ENCODE measurements at places on chromosomes 11 and 22. TPM values are rescaled to one million over a fixed set of nuclear protein-coding genes. Genes with fewer than 3 reads are reported as not detected.

- no peak for DNase-seq
Observed at GRCh38 chr11:109130910-109131309, 291.1 kb upstream of the C11orf87 start.

- DNase-seq, result no peak
Observed at GRCh38 chr11:5300251-5300650, 1.5 kb downstream of the OR51B4 start.

DNA sequence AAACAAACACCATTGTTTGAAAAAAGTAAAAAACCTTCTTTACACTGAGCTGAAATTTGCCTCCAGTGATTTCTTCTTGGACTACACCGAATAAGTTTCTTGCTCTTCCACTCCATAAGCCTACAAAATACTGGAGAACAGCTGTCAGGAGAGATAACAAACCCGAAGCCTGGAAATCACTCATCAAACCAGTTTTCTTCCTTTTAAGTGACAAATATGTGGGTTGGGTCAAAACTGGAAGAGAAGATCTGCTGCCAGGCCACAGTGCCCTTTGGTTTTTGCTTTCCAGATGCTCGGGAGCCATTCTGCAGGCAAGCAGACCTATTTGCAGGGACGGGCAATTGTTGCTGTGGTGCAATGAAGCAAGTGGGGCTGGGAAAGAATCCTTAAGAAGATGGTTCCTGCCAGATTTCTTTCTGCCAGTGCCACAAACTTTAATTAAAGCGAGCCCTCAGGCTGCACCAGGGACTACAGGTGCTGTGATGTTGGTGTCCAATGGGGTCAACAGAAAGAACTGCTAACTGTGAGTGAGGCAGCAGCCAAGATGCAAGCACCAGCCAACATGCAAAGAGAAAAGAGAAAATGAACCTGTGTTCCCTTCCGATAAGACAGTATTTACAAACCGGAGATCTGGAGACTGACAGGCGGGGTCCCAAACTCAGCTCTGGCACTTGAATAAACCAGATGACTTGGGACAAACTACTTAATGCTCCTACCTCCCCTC lies 44.8 kb upstream of the SMCO4 start:
- no peak for DNase-seq

DNA sequence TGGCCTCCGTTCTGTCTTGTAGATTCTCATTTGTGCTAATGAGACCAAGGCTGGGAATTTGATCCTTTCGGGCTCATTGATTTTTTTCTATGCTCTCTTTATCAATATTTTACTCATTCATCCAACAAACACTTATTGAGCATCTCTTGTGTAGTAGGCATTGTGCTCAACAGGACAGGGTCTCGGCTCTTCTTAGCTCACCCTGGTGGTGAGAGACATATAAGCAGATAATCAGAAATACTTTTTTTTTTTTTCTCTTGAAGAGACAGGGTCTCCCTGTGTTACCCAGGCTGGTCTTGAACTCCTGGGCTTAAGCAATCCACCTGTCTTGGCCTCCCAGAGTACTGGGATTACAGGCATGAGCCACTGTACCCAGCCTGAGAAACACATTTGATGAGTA lies 48.0 kb upstream of the SLC5A1 start:
- no peak for DNase-seq

GRCh38 chr11:47327025-47327424 lies 25.5 kb downstream of the MYBPC3 start:
- no peak for DNase-seq

- peak; percentile 93 for DNase-seq
Observed at GRCh38 chr11:60951904-60952741, at the start of gene SLC15A3. SLC15A3 (minus strand) TSS chr11:60952176; CDS start chr11:60951551, 625 bp downstream.

- DNase-seq, result no peak
Observed at GRCh38 chr22:35604621-35605368, 12.3 kb downstream of the MB start.

DNA sequence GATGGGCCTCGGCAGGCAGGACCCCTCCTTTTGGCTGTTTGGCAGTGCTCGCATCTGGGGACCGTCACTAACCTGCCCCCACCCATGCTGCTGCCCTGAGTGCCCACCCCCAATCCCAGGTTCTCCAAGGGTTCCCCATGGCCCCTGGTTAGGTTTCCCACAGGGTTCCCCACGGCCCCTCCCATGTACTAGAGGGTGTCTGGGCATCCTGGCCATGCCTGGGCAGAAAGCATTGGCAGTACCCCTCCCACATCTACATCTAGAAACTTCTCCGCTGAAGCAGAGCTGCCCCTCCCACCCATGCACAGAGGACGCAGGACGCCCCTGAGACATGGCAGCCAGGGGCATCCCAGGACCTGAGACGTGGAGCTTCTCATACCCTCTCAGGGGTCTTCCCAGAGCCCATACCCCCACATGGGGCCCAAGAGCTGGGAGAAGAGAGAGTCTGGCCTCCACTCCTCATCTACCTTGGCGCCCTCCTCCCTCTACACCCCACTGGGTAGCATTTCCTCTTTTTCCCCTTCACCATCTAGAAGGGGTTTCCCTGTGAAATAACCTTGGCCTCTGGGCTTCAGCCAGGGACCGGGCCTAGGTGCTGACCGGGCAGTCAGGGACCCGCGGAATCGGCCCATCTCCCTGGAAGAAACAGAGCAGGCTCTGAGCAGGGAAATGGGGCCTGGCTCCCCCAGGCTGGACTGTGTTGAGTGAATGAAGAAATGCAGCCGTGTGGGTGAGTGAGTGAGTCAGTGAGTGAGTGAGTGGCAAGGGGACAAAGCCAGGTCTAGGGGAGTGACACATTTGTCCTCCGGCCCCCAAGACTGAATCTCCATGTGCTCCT lies 987.3 kb downstream of the BRD1 start:
- no peak for DNase-seq

DNA sequence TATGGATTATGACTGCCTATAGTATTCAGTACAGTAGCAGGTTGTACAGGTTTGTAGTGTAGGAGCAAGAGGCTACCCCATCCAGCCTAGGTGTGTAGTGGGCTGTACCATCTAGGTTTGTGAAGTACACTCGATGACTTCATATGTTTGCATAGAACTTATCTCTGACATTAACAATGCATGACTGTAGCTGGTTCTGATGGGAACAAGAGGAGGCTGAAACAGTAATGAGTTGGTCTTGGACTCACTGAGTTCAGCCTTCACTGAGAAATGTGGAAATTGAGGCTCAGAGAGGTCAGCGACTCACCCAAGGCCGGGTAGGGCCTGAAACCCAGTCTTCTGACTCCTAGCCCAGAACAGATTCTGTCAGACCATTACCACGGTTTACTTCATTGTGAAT lies 13.0 kb downstream of the MYO7A start:
- DNase-seq, result no peak

DNA sequence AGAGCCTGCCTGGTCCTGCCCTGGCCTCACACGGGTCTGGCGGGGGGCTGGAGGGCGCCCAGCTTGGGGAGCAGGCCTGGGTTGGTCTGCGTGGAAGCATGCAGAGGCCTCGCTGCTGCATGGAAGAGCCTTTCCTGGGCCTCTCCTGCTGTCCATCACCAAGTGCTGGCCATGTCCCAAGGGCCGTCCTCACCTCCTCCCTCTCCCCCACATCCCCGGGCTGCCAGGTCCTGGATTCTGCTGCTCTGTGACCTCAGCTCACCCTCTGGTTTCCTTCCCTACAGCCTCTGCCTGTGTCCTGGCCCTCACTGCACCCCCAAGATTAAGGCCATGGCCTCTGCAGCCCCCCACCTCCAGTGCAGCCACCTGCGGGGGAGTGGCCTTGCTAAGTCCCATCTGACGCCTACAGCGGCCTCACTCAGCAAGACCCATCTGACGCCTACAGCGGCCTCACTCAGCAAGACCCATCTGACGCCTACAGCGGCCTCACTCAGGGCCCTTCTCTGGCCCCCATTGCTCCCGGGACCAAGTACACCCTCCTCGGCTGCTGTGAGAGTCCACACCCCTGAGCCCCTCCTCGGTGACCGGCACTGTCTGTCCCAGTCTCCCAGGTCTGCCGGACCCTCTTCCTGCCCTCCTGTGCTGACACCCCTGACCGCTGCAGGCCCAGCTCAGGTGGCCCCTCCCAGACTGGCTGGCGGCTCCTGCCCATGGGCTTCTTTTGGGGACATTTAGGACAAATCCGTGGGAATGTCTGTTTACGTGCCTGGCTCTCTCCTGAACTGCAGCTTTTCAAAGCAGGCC lies 119.5 kb upstream of the B3GAT1 start:
- no peak for DNase-seq

DNA sequence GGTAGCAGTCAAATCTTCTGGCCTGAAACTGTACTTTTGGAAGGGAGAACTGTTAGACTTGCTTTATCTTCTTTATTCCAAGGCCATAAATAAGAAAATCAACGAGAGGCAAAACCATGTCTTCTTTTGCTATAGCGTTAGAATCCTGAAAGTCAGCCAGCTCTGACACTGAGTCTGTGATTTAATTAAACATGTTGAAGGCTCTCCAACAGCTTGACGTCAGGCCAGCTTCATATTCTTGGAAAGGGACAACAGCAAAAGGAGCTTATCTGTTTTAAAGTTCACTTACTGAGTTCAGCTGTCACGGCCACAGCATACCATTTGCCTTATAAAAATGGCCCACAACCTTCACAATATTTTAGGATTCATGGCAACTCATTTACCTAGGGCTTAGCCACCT lies 131.0 kb upstream of the LDLRAD3 start:
- no peak for DNase-seq

GRCh38 chr11:43866520-43866919 lies 14.1 kb upstream of the ALKBH3 start:
- no peak for DNase-seq

GRCh38 chr11:10567446-10567845 lies 1.0 kb downstream of the LYVE1 start:
- no peak for DNase-seq

GRCh38 chr11:92552942-92553341 lies 328.3 kb downstream of the FAT3 start:
- no peak for DNase-seq

DNA sequence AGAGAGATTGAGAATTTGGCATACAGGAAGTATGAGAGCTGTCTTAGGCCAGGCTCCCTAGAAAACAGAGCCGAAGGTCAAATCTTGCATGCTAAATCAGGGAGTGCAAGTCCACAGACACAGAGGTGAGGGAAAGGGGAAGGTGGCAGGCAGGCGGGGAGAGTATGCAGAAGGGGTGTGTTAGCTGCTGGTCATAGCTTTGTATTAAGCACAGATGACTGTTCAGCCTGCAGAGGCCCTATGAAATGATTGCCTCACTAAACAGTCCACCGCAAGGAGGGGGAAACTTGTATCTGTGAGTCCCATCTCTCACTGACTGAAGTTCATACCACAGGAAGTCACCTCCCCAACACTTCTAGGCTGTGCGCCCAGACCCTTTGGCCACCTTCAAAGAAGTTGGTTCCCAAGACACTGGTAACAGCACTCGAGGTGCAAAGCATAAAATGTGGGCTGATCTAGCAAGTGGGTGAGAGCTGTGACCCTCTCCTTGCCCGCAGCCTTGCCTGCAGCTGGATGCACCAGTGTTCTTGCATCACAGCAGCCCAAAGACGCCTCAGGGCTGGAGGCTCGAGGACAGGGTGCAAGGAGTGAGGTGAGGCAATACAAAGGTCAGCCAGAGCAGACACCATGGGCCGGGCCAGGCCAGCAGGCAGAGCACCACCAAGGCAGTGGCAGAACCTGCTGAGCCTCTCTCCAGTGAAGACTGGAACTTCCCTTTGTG lies 115.3 kb upstream of the TBCEL start:
- no peak for DNase-seq

GRCh38 chr22:39583066-39583667 lies 12.6 kb downstream of the CACNA1I start:
- DNase-seq, result no peak

DNA sequence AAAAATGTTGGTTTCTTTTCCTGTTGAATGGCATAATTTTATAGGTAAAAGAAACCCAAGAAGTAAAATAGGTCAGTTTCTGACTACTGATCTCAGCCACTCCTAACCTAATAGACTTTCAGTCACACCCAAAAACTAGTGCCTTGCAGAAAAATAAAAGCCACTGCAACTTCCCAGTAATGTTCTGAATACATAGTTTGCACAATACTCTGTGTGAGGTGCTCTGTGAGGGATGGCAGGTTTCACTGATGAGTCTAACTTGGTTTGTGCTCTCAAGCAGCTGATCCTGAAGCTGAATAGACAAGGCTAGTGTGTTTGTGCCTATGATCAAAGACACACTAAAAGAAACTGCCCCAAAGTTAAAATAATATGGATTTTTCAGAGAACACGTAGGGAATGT lies 758.3 kb downstream of the NELL1 start:
- no peak for DNase-seq

- no peak for DNase-seq
Observed at GRCh38 chr11:64654958-64655541, 64.0 kb downstream of the SLC22A12 start.

DNA sequence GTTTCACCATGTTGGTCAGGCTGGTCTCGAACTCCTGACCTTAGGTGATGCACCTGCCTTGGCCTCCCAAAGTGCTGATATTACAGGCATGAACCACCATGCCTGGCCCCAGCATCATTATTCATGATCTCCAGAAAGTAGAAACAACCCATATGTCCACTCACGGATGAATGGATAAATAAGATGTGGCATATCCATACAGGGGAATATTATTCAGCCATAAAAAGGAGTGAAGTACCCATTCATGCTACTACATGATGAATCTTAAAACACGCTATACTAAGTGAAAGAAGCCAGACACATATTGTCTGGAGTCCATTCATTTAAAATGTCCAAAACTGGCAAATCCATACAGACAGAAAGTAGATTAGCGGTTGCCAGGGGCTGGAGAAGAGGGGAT lies 79.9 kb upstream of the TCF20 start:
- no peak for DNase-seq

- no peak for DNase-seq
Observed at GRCh38 chr22:44212936-44213335, 32.2 kb downstream of the PARVG start.

- DNase-seq, result no peak
Observed at GRCh38 chr11:34302046-34302921, 55.5 kb downstream of the ABTB2 start.

DNA sequence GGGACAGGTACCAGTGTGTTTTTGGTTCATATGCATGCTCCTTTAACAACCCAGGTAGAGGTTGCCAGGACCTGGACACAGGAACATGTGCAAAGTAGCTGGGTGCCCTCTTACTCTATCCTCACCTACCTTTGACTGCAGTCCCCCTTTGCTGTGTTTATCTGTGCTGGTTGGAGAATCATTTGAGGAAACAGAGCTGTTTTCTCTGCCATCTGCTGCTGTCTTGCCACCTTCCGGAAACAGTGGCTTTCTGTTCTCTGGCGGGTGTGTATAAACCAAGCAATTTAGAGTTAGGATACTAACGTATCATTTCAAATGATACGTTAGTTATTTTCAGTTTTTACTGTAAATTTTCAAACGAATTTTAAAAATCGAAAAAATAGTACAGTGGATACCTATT lies 171.9 kb upstream of the TTC12 start:
- DNase-seq, result no peak

CHST1 gene
- total RNA-seq, result 1.5 TPM

PVALB gene
- not detected for total RNA-seq

DERL3 gene
- total RNA-seq, result 0.42 TPM

CABP7 gene
- total RNA-seq, result not detected

B3GAT1 gene
- not detected for total RNA-seq

GP1BB gene
- total RNA-seq, result 65.1 TPM

OR52E8 gene
- total RNA-seq, result not detected

TUT1 gene
- 13.2 TPM for total RNA-seq

GAS2 gene
- total RNA-seq, result 1.8 TPM

DGCR2 gene
- 142 TPM for total RNA-seq

OR4C16 gene
- not detected for total RNA-seq

C22orf31 gene
- total RNA-seq, result not detected

FGF3 gene
- total RNA-seq, result not detected
